ENCODE measurements at places on chromosomes 7 and 10.

GRCh38 chr10:60203993-60204618, 185.6 kb downstream of the ANK3 start:
- no peak for DNase-seq

GRCh38 chr7:13097499-13097898, 410.1 kb downstream of the ARL4A start:
- DNase-seq = no peak

GRCh38 chr10:55367555-55367954, 566.5 kb upstream of the PCDH15 start:
- DNase-seq = no peak

DNA sequence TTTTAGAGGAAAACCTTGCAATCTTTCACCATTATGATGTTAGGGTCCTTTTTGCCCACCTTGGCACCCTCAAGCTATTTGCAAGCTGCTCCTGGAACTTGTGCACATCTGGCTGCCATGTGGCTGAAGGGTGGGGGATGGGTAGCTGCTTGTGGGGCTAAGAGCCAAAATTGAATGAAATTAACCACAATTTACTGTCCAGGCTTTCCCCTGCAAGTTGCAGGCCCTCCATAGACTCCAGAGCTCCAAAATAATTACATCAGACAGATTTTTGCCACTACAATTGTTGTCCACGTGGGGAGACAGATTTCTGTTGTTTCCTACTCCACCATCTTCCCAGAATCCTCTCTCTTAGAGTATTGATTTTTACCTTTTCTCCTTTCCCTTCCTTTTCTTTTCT, 19.1 kb downstream of the PI4K2A start:
- DNase-seq = no peak

- no peak for DNase-seq
Observed at GRCh38 chr10:69439350-69439739, 11.9 kb upstream of the TSPAN15 start.

DNA sequence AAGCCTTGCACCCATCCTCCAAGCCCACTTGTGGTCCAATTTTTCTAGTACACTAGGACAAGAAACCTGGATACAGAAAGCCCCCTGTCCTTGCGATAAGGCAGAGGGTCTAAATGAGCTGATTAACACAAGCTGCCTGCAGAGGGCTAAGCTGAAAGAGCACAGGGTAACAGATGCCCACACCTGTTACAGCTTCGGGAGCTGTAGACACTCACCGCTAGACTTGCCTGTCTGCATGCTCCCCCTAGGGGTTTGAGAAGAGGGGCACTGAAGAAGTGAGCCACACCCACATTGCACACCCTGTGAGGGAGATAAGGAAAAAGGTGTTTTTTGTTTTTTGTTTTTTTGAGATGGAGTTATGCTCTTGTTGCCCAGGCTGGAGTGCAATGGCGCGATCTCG, 386.5 kb upstream of the AUTS2 start:
- no peak for DNase-seq

- no peak for DNase-seq
Observed at GRCh38 chr10:56068040-56068439, 293.0 kb downstream of the ZWINT start.

- DNase-seq = no peak
Observed at GRCh38 chr10:15252396-15252795, 83.9 kb upstream of the NMT2 start.

DNA sequence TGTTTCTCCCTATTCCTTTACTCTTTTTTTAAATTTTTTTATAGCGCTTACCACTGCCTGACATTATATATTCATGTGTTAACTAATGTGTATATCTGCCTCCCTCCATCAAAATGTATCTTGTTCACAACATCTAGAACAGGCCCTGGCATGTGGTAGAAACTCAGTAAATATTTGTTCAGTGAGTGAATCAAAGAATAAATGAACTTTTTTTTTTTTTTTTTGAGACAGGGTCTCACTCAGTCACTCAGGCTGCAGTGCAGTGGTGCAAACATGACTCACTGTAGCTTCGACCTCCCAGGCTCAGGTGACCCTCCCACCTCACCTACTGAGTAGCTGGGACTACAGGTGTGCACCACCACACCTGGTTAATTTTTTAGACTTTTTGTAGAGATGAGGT, 7.5 kb upstream of the CALD1 start:
- DNase-seq = no peak

DNA sequence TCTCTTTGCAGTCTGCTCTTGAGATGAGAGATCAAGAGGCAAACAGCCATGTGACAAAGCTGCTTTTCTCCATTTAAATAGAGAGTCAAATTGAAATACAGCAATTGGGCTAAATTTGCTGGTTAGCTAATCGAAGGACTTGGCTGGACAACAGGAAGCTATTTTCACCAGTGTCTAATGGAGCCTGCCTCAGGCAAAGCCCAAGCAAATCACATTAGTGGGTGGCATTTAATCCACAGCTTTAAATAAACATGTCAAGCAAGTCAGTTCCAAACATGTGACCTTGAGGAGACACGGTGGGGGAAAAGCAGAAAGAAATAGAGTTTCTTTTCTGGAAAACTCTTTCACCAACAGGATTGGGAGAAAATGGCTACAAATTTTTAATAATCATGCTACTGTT, 180.5 kb upstream of the AOAH start:
- no peak for DNase-seq

- no peak for DNase-seq
Observed at GRCh38 chr7:144020340-144020739, 20.2 kb downstream of the OR6B1 start.

GRCh38 chr7:149497467-149498261, at the start of gene ZNF746:
Gene ZNF746 (minus strand): TSS chr7:149497809. CDS start chr7:149497536, 273 bp downstream.
- peak; percentile 56 for DNase-seq

DNA sequence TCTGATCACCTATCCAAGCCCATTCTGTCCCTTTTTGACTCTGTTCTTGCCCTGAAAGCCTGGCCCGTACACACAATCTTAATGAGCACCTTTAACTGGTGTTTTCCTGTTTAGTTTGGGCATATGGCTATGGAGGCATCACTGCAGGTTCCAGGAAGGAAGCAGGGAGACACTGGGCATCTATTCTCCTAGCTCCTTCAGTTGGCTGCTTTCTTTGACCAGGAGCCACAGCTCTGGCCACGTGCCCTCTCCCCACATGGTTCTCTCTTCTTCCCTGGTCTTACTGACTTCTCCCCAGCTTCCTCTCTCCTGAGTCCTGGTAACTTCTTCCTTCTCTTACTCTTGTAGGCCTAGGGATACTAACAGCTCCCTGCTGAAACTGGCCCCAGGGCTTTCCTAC, 144.4 kb downstream of the CREB5 start:
- no peak for DNase-seq

- DNase-seq = no peak
Observed at GRCh38 chr7:1939434-1940401, 269.6 kb downstream of the ELFN1 start.

DNA sequence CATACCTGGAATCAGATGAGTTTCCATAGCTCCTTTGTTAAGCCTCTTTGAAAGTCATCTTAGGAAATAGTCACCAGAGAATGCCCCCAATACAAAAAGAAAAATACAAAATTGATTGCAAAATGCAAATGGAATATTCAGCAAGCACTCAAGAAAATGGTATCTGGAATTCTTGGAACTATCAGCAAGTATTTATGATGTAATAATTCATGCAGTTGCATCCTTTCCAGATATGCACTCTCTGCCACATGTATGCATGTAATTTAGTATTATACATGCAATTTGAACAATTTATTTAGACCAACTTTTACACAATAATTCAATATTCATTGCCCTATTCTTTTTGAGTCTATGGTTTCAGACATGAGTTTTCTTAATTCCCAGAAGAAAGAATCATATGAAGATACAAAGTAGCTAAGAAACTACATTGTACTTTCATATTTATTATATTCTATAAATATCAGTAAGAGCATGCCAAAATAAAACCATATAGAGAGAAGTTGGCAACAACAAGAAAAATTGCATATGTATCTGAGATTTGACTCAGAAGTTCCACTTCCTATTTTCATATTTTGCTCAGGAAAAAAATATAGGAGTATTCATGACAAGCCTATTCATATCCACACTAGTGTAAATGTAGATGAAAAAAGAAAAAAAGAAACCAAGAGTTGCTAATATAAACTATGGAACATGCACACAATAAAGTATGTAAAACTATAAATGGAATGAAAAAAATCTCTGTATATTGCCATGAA, 338.5 kb downstream of the SEMA3D start:
- DNase-seq = no peak

- DNase-seq = no peak
Observed at GRCh38 chr7:9204571-9204970, 771.2 kb downstream of the NXPH1 start.

GRCh38 chr7:156640257-156640948, at the start of gene RNF32:
Gene RNF32 (plus strand): TSS chr7:156640774. CDS start chr7:156643878, 3,104 bp downstream.
- peak; percentile 81 for DNase-seq

- no peak for DNase-seq
Observed at GRCh38 chr10:100009283-100009792, 409 bp downstream of the DNMBP start.

DNA sequence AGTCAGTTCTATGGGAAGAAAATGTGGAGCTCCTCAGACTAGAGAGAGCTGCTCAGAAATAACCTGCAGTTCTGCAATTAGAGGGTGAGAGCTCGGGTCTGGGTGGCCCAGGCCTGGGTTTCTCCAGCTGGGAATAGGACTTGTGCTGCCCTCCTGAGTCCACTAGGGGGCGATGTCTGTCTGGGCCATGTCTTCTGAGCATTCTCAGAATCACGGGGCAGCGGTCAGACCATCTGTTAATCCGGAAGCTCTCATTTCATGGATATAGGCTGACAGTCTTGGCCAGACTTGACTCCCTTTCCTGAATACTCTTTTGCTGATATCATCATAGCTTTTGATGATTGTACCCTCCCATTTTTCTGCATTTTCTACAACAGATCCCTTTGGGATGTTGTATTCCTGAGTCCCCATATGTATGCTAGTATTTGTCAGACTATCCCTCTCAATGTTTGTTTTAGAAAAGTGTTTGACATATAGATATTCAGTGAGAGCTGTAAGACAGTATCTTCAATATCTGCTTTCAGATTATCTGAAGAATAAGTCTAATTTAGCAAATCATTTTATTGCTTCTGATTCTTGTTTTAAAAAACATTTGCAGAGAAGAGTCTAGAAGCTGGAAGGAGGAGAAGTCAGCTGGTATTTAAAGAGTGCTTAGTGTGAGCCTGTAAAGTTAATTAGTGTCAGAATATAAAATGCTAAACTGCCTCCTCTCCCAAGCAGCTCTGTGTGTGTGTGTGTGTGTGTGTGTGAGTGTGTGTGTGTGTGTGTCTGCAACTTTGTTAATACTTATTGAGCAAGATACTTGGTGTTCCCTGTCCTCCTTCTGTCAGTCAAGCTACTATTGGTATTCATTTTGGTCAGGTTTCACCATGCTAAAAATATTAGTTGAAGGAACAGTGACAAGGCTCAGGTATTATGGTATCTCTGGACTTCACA, 38.0 kb downstream of the STARD3NL start:
- DNase-seq = peak; percentile 65

- no peak for DNase-seq
Observed at GRCh38 chr7:142352543-142352942, 94.7 kb upstream of the PRSS58 start.

DNA sequence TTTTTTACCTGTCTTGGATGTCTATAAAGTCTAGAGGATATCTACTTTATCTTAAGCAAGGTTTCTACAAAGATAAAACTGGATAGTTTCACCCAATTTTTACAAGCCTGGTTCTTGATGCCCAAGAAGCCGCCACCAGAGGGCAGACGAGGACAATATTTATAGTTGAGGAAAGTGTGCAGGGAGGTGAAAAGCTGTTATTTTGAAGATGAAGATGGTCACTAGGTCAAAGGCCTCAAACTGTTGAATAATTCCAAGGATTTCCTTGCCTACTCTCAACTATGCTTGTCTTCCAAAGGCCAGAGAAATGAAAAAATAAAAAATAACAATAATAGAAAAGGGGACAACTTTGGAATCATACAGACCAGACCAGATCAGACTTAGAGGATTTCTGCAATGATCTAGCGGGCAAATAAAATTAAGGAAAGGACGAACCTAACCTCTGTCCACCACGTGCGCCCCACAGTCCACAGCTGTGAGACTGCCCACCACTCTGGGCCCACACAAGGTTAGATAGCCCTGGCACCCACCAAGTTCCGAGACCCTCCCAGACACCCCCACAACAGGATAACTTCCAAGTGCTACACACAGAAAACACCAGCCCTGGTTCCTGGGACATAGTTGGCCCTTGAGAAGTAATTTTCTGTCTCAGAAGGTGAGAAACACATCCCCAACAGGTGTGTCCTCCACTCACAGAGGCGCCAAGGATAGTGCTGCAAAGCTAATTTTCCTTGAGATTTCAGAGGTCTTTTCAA, 2.8 kb downstream of the PKD1L1 start:
- DNase-seq = peak; percentile 11

- no peak for DNase-seq
Observed at GRCh38 chr7:133662276-133662675, 409.4 kb downstream of the EXOC4 start.

DNA sequence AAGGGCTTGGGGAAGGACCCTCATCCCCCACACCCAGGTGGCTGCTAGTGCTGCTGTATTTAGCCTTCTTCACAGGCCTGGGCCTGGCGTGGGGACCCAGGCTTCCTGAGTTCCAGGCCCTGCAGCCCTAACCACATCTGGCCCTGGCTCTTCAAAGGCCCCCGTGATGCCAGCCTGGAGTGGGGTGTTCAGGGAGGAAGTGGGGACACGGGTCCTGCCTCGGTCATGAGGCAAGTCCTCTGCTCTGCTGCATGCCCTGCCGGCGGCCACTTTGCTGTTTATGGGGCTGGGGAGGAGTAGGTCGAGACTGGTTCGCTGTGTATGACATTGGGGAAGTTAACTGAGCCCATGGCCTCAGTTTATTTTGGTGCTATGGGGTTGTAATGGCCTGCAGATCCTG, 8.5 kb upstream of the AQP1 start:
- DNase-seq = no peak

- DNase-seq = no peak
Observed at GRCh38 chr10:68684413-68684812, 36.6 kb upstream of the CCAR1 start.

- DNase-seq = no peak
Observed at GRCh38 chr7:131964203-131964602, 407.8 kb upstream of the PODXL start.

- DNase-seq = peak; percentile 65
Observed at GRCh38 chr7:22488643-22489462, 11.1 kb downstream of the STEAP1B start.

DNA sequence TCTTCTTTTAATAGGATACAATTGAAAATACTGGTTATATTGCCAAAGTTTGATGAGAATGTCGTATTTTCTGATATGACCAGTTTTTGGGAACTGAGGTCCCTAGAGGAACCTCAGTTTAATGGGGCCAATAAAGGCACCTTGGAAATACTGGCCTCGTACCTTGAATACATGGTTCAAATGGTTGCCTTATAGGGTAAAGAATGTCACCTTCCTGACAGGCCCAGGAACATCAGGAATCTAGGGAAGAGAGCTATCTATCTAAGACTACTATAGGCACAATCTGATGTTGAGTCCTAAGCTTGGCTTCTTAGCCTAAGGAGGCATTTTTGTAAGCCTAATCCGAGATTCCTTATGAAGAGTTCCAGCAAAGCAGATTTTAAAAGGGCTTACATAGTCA, 9.3 kb downstream of the SHTN1 start:
- DNase-seq = no peak

DNA sequence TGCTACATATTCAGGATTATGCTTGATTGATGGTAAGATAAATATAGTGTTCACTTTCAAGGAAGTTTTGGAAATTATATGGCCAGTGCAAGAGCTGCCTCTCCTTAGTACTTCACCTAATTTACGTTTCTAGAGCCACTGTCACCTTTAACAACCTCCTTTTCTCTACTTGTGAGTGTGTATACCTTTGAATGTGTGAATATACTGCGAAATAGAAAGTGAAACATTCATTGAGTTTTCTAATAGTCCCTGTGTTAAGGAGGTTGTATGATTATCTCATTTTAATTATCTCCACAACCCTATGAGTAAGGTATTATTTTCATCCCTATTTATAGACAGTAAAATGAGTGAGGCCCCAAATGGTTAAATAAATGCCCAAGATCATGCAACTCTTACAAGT, 1050.5 kb downstream of the XPNPEP1 start:
- no peak for DNase-seq
